Psoas muscle (tissue), 8 donors: ENCODE measurements at places on chromosomes 4 and X. TPM values are rescaled to one million over a fixed set of nuclear protein-coding genes. Genes with fewer than 3 reads are reported as not detected.

Gene TEC
- 1.2 TPM for polyA plus RNA-seq

Gene RAB39B
- 0.03 TPM for polyA plus RNA-seq

Gene IL9R
- 0.09 TPM for polyA plus RNA-seq

Gene RRH
- not detected for polyA plus RNA-seq

Gene GATA1
- polyA plus RNA-seq = 0.04 TPM

Gene PAGE5
- not detected for polyA plus RNA-seq

Gene IL21
- polyA plus RNA-seq = not detected

Gene MAGEA10
- not detected for polyA plus RNA-seq

Gene RPA4
- polyA plus RNA-seq = 0.47 TPM

Gene IL2
- polyA plus RNA-seq = not detected

Gene AFF2
- 0.01 TPM for polyA plus RNA-seq

Gene HDAC6
- 24.4 TPM for polyA plus RNA-seq

Gene TLR8
- polyA plus RNA-seq = 0.06 TPM

Gene ARHGEF6
- 22.5 TPM for polyA plus RNA-seq

Gene HAND2
- 0.13 TPM for polyA plus RNA-seq

Gene PNMA6F
- polyA plus RNA-seq = not detected

Gene SLC39A8
- 1.7 TPM for polyA plus RNA-seq

Gene UCP1
- polyA plus RNA-seq = not detected

Gene NALF2
- 0.17 TPM for polyA plus RNA-seq

Gene F8A1
- polyA plus RNA-seq = 16.2 TPM

Gene NEIL3
- not detected for polyA plus RNA-seq

Gene CYLC1
- polyA plus RNA-seq = not detected

Gene VCX3B
- not detected for polyA plus RNA-seq

Gene BANK1
- polyA plus RNA-seq = 0.16 TPM

Gene ANXA3
- 14.7 TPM for polyA plus RNA-seq

Gene HSD17B13
- 0.03 TPM for polyA plus RNA-seq
